ENCODE measurements at places on chromosomes 1 and 21. TPM values are rescaled to one million over a fixed set of nuclear protein-coding genes. Genes with fewer than 3 reads are reported as not detected.

The SLC9C2 gene
- total RNA-seq: not detected

DNA sequence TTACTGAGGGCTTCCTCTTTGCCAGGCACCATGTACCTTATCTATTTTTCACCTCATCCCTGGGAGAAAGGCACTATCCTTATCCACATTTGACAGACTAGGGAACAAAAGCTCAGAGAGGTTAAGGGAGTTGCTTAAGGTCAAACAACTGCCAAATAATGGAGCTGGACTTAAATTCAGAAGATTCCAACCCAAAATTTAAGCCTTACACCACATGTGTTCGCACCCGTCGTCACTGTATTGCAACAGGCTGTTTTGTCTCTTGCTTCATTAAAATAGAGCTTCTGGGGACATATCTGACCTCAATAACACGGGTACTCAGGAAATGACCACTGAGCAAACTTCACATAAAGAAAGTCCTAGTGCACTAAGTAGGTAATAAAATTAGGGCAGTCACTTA is 62.0 kb downstream of the TRABD2B start:
- no peak for DNase-seq

- DNase-seq: no peak
Observed at GRCh38 chr1:63004868-63005267, 220.9 kb downstream of the ATG4C start.

The B4GALT2 gene
- 75.2 TPM for total RNA-seq

DNA sequence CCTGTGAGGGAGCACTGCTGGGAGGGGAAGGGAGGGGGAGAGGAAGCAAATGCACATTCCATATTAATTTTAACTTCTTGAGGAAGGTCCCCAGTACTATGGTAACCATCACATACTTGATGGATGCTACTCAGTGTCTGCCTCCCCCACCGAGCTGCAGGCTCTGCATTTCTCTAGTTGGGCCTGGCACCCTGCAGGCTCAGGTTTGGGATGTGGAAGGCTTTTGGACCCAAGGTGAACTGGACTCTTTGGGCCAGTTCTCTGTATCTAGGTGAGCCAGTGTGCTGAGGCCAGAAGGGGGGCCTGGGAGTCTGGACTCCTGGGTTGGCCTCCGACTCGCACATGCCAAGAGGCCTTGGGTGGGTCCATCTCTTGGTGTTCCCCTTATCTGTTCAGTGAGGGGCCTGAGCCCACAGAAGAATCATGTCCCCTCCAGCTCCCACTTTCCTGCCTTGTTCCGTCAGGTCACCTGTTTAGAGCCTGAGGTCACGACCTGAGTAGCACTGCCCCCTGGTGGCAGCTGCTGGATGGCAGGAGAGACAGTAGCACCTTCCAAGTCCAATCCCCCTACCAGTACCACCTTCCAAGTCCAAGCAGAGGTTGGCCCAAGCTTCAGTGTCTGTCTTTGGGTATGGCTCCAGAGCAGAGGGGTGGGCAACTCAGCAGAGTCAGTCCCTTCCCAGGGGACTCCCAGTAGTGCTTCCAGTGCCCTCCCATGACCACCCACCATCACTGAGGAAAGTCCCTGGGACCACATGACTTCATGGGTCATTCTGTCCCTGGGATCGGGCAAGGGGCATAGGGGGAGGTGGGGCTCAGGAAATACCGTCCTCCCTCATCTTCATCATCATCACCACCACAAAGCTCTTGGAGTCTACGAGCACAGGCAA is 241.8 kb downstream of the TRABD2B start:
- DNase-seq: no peak

The S100A5 gene
- not detected for total RNA-seq

The SLAMF8 gene
- 1.9 TPM for total RNA-seq
